ENCODE measurements at places on chromosomes 7 and 10.
A peak's percentile ranks its signal among the peaks of the same experiment; 100 is the strongest.

- no peak for DNase-seq
Measured at GRCh38 chr7:149846436-149847046, 8.4 kb downstream of the ZNF862 start.

DNA sequence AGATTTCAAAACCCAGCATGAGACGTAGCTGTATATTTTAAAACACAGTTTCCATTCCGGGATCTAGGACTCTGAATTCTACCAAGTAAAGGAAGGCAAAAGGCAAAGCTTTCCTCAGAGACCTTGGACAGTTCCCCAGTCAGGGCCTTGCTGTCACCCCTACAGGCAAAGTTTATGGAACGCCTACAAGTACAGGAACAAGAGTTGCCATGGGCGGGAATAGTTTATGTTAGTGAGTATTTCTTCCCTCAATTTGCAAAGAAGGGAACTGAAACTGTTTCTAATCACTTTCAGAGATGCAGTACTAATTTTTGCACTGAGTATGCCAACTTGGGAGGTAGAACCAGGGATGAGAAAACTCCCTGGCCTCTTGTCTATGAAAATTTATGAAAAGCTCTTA is 68.2 kb upstream of the LRGUK start:
- DNase-seq: no peak

DNA sequence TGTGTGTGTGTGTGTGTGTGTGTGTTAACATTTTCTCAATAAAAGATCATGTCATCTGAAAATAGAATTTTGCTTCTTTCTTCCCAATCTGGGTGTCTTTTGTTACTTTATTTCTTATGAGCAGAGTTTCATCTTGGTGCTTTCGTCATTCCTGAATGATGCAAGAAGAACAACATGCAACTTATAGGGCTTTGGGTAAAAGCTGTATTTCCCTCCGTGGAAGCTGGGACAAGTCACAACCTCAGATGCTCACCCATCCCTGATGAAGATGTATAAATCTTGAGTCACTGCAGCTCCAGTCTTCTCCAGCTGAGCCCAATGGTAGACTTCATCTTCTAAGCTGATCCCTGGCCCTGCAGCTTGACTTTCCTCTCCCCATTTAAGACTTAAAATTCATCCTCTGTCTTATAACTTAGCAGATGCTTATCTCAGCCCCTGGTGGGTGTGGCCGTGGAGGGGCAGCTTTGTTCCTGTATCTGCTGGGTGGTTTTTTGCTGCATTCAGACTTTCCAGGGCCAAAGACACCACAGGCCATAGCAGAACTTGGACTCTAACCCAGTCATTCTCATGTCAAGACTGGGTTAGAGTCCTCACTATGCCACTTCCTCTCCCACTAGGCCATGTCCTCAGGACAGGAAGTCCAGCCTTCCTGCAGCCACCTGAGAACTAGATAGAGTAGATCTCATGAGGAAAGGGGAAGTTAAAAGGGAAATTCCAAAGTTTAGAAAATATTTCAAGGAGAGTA is 356.4 kb downstream of the TNS3 start:
- no peak for DNase-seq

DNA sequence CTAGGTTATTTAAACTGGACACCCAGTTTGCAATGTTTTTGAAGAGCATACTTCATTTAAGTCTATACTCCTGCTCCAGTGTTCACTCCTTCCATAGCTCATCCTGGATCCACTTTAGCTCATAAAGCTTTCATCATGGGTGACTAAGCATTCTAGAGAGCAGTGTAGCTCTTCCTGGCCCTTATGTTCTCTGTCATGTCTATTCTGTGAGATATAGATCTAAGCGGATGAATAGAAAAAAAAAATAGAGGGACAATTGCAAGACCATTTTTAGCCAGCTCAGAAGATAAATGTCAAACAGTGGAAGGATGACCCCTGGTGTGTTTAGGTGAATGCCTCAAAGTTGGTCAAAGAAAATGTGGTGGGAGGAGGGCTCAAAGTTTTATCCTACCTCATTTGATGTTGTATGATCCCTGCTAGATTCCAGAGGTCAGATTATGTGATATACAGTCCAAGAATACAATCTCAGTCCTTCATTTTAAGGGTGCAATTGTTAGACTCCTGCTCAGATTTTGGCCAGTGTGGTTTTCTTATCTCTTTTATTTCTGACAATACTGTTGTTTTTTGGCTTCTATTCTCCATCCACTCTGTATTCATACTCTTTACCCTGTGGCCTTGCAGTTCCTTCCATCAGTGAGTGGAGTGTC is 7.5 kb upstream of the HECW1 start:
- DNase-seq: no peak

DNA sequence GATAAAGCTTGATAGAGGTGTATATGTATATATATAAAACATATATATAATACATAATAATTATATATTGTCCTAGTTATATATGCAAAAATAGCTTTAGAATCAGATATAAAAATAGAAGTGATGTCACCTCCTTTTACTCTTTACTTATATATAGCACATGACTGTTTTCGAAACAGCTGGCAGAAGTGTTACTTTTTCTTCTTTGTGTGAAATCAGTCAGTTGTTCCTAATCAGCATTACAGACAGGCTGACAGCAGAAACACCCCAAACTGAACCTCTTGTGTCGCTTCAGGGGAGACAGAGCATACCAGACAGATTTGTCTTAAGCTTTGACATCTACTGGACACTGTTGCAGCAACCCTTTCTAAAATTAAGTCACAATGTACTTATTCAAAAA is 684.9 kb upstream of the CELF2 start:
- DNase-seq: no peak

DNA sequence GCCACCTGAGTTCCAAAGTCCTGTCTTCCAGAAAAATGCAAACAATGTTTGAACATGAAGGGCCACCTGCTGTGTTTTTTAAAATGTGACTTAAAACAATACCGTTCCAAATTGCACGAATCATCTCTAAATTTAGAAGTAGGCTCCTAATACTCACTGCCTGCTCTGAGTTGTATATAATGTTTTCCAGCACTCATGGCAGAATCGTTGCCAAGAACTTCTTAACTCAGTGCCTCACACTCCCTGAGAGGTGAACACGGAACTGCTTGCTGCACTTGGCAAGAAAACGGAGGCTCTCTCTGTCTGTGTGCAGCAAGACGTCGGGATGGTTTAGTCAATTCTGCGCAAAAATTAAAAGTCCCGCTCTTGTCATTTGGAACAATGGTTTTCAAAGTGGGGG is 757.3 kb upstream of the AUTS2 start:
- no peak for DNase-seq

DNA sequence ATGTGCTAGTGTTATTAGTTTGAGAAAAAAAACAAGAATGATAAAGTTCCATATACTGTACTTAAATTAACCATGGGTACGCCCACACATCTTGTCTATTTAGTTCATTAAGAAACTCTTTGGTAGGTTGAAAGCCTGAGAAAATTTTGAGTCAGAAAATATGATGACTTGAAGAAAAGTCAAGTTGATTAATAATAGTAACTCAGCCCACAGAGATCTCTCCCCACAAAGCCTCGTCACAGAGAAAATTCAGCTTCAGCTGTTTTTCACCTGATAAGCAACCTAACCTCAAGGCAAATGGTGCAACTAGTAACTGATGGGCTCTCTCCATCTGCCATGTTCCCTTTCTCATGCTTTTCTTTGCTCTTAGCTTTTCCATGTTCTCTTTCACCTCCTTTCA is 1021.6 kb downstream of the GATA3 start:
- DNase-seq: no peak

GRCh38 chr7:151968357-151968756 is 12.1 kb downstream of the GALNTL5 start:
- no peak for DNase-seq

- DNase-seq: peak; percentile 33
Measured at GRCh38 chr7:24812305-24812945, 55.2 kb upstream of the GSDME start.

DNA sequence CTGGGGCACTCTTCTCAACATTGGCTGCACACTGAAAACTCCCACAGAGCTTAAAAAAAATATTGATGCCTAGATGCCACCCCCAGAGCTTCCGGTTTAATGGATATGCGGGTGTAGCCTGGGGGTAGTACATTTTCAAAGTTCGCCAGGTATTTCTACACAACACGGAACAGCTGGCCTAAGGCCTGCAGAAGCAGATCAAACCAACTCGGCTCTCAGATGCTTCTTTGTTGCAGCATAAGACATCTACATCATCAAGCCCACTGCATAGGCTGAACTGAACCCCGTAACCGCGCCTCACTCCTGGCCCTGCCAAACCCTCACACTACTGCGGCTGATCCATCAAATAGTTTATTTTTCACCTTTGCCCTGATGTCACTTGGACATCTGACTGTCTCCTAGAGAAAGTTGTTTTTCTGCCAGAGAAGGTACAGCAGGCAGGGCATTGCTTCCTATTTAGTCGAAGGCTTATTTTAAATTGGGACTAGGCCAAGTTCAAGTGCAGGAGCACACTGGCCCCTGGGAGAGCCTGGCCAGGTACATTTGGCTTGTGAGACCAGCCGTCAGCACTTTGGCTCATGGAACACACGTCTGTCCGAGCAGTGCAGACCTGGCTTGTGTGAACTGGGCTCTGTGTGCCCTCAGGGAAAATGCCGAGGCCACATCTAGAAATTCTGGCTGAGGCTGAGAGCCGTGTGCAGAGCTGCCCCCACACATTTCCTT is 113.3 kb downstream of the TACC2 start:
- DNase-seq: no peak

- no peak for DNase-seq
Measured at GRCh38 chr7:50768485-50769474, 13.9 kb downstream of the GRB10 start.

DNA sequence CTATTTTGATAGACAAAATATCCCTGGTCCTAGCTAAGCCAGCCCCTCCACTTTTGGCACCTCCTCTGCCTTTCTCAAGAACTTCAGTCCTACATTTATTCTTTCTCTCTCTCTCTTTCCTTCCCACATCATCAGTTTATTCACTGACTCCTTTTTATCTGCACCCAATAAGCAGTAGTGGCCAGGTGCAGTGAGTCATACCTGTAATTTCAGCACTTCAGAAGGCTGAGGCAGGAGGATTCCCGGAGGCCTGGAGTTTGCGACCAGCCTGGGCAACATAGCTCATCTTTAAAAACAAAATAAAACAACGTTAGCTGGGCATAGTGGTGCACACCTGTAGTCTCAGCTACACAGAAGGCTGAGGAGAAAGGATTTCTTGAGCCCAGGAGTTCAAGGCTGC is 19.4 kb upstream of the NRP1 start:
- DNase-seq: no peak

DNA sequence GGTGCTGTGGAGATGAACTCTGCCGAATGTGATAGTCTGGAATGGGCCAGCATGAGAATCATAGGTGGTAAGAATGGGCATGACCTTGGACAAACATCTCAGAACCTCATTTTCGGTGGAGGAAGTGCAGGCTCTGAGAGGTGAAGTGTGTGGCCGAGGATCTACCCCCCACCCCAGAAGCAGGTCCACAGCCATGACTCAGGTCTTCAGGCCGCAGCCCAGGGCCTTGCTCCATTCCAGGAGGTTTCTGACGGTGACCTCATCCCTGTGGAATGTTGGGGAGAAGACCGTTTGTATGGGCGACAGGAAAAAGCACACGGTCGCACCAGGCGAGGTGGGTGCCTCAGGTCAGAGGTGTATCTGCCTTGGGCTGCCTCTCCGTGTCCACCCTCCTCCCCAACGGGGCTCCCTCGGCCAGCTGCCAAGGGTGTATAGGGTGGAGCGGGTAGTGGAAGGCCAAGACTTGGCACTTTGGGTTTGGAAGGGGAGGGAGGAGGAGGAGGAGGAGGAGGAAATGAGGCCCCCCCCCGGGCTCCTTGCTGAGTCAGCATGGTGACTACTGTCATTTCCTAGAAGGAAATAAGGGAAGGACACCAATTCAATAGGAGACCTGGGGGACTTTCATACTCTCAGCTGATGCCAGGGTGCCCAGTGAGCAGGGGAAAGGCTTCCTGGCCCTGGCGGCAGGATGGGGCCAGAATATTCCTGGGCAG is 168.0 kb upstream of the RHEB start:
- DNase-seq: no peak

- DNase-seq: no peak
Measured at GRCh38 chr7:92755680-92756079, 80.7 kb downstream of the CDK6 start.

DNA sequence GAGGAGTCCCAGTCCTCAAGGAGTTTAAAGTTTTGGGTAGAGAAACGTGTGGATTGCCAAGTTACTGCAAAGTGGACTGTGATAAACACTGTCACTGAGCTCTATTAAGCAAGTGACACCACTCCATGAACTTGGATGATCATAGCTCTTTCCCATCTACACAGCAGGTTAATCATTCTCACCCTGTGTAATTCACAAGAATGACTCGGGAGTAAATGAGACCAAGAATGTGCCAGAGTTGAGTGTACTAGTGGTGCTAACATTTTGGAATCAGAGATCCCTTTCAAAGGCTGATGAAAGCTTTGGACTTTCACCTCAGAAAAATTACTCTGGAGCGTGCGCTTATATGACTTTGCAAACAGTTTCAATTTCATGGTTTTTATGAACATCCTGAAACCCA is 80.8 kb downstream of the RBM20 start:
- no peak for DNase-seq

DNA sequence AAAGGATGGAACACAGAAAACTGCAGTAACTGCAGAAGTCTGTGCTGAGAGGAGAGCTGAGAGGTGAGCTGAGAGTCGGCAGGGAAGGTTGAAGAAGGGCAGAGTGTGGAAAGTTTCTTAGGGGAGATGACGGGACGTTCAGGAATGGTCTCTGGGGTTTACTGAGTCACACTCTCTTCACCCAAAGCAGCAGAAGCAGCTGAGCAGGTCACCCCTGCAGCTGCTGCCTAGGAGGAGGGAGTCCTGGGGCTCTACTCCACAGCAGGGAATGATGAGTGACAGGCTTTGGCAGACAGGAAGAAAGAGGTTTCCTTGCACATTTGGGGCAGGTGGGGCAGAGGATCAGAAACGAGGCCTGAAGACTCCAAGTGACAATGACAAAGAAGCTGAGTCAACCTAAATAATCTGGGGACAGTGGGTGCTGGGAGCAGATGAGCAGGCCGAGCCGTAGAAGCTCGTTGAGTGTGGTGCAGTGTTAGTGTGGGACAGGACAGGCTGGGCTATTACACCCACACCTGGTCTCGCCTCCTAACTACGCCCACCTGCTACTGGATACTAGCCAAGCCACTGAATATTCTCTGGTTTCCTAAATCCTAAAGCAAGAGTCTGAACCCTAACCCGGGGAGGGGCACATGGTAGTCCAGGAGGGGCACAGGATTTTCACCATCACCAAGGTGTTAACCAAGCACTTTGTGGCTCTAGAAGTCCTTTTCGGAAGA is 24.9 kb downstream of the BEND7 start:
- no peak for DNase-seq

GRCh38 chr10:21340331-21340730 is 185.2 kb downstream of the SKIDA1 start:
- DNase-seq: no peak

DNA sequence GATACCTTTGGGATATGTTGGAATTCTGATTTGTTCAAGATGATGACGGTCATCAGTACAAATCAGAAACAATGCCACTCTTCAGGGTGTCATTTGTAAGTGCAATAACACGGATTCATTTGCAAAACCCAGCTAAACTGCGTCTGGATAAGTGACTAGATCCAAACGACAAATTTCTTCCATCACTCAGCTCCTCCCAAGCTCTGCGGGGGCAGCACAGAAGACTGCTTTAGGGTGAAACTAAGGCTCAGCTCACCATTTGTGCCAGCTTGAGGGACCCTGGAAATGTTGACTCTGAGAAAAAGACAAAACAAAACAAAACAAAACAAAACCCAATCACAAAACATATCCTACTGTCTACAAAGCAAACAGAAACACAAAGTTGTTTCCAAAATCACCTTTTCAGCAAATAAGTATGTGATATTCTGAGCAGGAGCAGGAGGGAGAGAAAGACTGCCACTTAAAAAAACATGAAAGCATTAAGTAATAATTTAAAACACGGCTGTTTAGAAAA is 8.0 kb downstream of the EVX1 start:
- no peak for DNase-seq

- no peak for DNase-seq
Measured at GRCh38 chr7:153939177-153939576, 113.0 kb upstream of the DPP6 start.
